ENCODE measurements at places on chromosomes 5 and 9.

DNA sequence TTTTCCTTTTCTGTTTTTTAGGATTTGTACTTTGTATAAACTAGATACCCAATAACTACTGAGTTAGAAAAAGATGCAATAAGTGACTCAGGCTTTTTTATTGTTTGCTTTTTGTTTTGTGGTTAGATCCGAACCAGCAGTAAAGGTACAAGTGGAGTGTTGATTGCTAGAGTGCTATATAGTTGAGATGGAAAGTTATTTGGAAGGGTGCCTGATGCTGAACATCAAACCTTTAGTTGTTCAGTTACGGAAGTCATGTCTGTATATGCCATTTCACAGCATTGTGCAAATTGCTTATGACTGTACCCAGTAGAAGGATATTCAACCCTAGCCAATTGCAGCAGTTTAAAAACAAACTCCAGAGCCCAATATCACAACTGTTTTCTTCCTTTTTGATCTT, 285.1 kb downstream of the MAT2B start:
- no peak for DNase-seq

- DNase-seq: no peak
These were observed 169.0 kb downstream of the IRX2 start for GRCh38 chr5:2582507-2582906.

DNA sequence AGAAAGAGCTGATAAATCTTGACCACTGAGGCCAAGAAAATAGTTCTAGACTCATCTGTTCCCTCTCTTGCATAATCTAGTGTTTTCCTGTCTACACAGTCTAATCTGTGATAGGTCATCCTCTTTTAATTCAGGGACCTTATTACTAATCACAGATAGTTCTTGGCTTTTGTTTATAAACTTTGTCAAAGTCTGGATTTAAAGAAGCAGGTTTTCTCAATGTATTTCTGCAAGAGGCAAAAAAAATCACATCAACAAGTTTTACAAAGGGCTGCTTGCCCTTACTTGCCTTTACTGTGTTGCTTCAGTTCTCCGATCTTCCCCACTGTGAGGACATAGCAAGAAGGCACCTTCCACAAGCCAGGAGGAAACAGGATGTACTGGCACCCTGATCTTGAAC, 43.9 kb upstream of the MTAP start:
- no peak for DNase-seq

DNA sequence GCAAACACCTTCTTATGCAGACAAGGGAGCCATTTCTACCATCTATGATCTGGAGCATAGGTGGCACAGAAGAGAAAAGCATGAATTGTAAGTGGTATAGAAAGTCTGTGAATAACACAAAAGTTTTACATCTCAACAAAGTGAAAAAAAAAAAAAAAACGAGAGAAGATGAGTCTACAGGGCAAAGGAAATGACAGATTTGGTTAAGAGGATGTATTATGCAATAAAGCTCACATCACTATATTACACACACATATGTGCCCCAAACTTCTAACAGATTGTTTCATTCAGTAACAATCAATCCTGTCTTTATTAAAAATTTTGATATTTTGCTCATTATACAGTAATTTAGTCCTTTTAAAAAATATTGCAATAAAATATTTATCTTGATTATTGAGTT, 49.8 kb downstream of the CERT1 start:
- DNase-seq: no peak

GRCh38 chr9:114413861-114414301, 26.1 kb upstream of the AKNA start:
- DNase-seq: no peak

- DNase-seq: no peak
These were observed 196.2 kb downstream of the HSPA4 start for GRCh38 chr5:133247881-133248624.
